ENCODE measurements at places on chromosomes 4 and X.

- DNase-seq, result no peak
Observed at GRCh38 chrX:77415161-77415560, 32.0 kb upstream of the FGF16 start.

- DNase-seq, result no peak
Observed at GRCh38 chrX:131778269-131779218, 234.7 kb downstream of the OR13H1 start.

- DNase-seq, result no peak
Observed at GRCh38 chrX:129609395-129609794, 45.4 kb downstream of the APLN start.

DNA sequence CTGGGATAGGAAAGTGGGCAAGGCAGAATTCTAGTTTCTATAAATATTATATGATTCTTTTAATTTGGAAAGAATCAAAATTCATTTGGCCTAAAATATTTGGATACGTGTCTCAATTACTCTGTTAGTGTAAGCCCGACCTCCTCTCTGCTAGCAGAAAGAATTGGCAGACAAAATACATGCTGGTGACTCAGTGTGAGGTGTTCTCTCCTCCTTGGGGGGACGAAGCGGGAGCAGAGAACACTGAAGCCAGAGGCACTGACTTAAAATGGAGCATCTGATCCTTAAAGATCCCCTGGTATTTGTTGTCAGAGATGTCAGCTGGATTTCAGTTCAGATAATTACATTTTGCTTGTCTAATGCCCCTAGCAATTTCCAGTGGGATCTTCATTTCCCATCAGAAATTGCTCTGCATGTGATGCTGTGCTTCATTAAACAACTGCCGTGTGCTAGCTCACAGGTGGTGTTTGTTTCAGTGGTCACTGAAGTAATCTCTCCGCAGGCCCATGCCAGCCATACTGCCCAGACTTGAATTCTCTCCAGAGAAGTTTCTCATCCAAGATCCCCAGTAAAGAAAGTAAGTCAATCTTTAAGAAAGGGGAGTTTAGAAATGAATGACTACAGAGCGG, 188.7 kb upstream of the TLL1 start:
- peak; percentile 13 for DNase-seq

GRCh38 chrX:110022599-110023448, 19.9 kb downstream of the TMEM164 start:
- no peak for DNase-seq

GRCh38 chrX:40096395-40097091, 1.2 kb downstream of the BCOR start:
- no peak for DNase-seq

DNA sequence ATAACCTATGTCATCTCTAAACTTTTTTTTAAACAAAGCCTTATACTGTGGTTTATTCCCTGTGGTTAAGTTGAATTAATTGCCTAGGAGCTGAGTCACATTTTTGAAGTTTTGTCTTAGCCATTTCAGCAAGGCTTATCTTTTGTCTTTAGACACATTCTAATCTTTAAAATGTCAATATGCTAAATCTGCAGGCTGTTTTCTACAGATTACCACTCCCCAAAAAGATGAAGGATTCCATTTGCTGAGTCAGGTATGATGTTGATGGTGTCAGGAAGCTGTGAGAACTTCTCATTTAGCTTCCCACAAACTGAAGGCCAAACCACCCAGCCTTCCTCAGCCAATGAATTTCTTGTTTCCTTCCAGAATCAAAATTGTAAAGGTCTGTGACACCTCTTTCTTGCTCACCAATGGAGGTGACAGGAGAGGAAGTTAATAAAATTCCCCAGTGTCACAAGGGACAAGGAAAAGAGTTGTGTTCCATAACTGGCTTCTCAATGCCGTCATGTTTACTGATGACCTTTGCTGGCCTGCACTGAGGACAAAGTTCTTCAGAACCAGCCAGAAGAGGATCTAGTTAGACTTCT, 3.7 kb upstream of the CXCL6 start:
- DNase-seq, result no peak

DNA sequence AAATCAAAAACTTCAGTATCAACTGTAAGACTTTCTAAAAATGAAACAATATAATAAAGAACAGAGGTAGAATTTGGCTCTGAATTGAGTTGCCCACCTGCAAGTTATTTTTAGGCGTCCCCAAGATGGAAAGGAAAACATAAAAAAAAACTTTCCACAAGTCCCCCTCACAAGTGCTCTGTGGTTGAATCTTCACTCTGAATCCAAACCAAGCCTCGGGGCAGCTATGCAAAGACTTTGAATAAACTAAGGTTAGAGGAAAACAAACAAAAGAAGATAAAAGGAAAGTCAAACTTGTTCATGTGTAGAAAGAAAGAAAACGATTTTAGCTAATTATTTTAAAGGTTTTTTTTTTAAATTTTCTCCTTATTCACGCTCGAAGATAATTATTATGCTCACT, 372.4 kb upstream of the SLIT2 start:
- DNase-seq, result no peak

DNA sequence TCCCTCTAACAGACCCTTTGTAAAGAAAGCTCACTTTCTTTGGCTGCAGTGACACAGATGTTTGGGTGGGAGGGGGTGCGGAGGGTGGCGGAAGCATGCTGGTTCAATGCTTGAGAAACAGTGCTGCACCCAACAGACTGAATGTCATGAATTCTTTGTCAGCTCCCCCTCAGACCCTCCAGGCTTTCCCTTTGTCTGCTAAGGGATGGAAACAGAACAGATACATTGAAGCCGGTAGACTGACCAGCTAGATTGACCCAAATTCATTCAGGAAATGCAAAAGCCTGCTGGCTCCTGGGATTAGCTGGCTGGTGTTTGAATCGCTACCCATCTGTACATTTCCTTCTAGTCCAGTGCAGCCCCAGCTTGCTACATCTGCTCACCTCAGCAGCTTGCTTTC, 90.8 kb upstream of the PAK3 start:
- no peak for DNase-seq

- no peak for DNase-seq
Observed at GRCh38 chrX:275967-276580, 5.1 kb upstream of the PLCXD1 start.

DNA sequence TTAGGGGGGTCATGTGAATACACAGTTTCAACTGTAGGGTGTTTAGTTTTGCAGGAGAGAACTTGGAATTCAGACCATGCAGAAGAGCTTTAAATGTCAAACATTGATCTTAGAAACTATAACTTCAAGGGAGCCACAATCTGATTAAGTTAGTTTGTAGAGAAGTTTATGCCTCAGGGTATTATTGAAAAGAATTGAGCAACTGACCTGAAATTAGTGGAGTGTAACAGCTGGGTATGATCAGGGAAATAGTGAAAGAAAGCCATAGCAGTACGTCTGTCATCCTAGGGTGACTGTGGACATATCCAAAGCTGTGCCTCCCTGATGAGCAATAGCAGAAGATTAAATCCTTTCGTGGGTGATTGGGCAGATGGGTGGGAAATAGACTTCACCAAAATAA, 63.8 kb downstream of the FAM47B start:
- DNase-seq, result no peak

DNA sequence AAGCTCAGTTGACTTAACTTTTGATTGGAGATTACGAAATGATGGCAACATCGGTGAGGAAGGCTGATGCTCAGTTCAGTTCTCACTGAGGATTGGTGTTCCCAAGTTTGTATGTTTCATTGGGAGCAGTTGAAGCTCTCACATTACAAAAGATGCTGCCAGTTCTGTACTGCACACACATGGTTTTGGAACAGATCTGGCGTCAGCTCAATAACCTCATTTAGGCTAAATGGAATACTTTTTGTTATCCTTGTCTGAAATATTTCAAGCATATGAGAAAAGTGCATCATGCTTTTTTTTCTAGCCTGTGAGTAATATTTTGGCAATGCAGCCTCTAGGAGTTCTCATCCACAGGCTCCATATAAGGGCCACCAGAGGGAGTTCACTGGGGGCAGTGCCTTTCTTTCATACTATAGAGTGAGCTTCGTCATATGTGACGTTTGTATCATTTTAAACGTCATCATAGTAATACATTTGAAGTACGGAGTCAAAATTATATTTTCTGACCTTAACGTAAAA, 4.1 kb downstream of the ENPEP start:
- DNase-seq, result no peak

- no peak for DNase-seq
Observed at GRCh38 chrX:80751456-80751855, 58.2 kb downstream of the BRWD3 start.

DNA sequence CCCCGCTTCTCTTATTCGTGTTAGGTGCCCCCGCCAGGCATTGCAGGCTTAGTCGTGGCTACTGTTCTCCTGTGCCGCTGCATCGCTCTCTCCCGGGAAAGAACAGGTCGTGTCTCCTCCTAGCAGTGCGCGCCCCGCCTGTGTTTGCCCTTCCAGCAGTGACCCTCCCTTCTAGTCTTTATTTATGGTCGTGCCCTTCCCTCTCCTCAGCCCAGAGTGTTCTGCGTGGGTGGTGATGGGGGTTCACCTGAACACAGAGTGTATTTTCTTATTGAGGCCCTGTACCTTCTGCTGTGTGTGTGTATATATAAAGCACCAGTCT, 15.2 kb downstream of the USP11 start:
- DNase-seq, result no peak

DNA sequence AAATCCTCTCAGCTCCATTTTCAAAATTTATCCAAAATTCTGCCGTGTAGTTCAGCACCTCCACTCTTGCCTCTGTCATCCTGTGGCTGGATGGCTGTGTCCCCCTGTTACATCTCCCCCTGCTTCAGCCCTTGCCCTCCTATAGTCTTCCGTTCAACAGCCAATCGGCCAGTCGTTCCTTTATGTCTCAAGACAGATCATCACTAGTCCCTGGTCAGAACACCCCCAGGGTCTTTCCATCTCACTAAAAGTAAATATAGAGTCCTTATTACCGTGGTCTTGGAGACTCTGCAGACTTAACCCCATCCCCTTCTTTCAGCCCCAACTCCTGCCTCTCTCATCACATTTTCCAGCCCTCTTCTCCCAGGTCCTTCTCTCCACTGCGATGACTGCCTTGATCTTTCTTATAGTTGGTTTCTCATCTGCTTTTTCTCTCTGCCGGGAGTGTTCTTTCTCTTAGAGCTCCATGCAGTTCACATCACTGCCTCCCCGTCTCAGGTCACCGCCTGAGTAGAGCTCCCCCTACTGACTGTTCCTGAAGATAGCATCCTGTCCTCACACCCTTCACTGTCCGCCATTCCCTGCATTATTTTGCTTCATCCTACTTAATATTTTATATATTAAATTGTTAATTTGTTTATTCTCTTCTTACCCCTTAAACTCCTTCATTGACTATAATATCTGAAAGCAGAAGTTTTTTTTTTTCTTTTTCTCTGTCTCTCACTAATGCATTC, 736.9 kb upstream of the MAGEB2 start:
- no peak for DNase-seq

DNA sequence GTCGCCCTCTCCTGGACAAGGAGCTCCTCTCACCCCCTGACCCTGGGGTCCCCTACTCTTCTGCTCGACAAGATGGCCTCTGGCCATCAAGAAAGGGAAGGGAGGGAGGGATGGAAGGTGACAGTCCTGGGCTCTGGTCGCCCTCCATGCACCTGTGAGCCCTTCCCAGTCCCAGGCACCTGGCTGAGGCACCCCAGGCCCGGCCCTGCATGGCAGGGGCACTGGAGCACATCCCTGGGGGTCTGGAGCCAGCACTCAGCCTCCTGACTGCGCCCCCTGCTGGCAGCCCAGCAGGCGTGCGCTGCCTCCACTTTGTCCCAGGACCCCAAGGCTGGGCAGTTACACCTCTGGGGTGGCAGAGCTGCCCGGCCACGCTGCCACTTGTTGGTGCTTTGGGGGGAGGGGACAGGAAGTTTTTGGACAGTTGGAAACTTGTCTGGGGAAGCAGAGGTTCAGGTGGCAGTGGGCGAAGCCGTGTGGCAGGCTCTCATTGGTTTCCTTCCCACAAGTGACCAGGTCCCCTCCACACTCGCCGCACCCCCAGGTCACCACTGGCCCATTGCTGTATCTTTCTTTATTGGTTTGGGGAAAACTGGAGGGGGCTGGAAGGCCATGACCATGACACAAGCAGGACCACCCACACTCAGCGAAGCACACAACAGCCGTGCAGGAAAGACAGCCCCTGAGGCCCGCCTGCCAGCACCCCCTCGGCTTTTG, 4.3 kb downstream of the PNCK start:
- no peak for DNase-seq

DNA sequence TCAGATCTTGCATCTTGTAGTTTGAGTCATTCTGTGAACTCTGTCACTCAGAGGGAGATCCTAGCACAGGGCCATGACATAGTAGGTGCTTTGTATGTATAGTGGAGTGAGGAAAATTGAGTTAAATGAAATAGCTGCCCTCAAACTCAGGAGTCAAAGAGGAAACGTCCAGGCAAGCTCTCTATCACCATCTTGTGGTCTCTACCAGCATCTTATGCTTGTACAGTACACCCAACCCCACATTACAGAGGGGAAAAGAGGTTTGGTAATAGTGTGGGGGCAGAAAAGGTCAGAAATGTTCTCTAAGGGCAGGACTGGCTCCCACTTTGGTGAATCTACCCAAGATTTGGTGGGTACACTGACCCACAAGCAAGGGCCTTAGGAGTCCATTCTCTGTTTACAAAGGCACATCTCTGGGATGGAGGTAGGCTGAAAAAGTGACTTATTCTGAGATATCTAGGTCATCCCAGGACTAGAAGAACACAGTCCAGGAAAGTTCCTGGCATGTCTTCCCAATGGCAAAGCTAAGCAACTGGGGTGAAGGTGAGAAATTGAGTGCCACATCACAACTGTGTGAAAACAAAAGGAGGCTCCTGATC, 131.8 kb downstream of the OR13H1 start:
- DNase-seq, result peak; percentile 27

DNA sequence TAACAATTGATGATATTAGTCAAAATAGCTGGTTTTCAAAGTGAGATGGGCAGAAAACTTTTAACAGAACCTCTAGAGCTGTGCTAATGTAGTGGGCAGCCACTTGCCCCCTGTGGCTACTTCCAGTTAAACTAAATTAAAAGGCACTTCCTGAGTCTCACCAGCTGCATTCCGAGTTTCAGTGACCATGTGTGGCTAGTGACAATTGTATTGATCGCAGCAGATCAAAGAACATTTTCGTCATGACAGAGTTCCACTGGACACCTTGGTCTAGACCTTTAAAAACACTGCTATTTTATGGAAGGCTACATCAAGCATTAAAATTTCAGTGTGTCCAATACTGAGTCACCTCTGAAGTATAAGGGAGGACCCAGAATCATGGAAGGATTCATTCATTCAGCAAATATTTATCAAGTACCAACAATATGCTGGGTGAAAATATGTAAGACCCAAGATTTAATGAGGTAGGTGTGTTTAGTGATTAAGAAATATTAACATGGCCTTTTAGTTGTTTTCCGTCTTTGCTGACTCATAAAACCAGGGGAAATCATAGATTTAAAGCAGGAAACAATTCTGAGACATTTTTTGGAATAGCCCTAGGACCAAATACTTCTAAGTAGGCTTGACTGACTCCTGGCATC, 5.1 kb upstream of the FAT1 start:
- DNase-seq, result no peak

GRCh38 chrX:110172215-110172614, 145.7 kb downstream of the AMMECR1 start:
- DNase-seq, result no peak

- no peak for DNase-seq
Observed at GRCh38 chr4:106830879-106831278, 205.2 kb downstream of the DKK2 start.

- DNase-seq, result peak; percentile 84
Observed at GRCh38 chrX:13397878-13398818, 78.3 kb upstream of the ATXN3L start.
